ENCODE measurements at places on chromosomes 5 and 9. TPM values are rescaled to one million over a fixed set of nuclear protein-coding genes. Genes with fewer than 3 reads are reported as not detected.

- no peak for DNase-seq
Observed at GRCh38 chr5:74630453-74631066, 10.0 kb downstream of the ENC1 start.

GRCh38 chr9:75176037-75176436, 87.7 kb downstream of the OSTF1 start:
- no peak for DNase-seq

GRCh38 chr5:58933891-58934628, 351.2 kb downstream of the RAB3C start:
- DNase-seq = no peak

DNA sequence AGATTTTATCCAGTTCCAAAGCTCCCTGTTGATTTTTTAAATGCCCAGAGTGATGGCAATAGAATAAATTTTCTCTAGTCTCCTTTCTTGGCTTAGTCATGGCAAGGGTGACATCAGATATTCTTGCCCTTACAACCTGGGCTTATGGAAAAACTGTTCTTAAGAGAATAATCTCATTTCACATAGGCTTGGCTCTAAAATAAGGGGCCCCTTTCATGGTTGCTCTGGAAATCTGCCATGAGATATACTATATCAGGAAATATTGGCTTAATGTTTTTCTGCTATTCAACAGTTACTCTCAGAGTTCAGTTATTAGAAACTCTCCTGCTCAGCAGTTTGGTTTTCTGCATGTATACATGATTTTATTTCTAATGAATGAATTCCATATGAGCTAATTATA, 7.8 kb downstream of the HMHB1 start:
- DNase-seq = no peak

DNA sequence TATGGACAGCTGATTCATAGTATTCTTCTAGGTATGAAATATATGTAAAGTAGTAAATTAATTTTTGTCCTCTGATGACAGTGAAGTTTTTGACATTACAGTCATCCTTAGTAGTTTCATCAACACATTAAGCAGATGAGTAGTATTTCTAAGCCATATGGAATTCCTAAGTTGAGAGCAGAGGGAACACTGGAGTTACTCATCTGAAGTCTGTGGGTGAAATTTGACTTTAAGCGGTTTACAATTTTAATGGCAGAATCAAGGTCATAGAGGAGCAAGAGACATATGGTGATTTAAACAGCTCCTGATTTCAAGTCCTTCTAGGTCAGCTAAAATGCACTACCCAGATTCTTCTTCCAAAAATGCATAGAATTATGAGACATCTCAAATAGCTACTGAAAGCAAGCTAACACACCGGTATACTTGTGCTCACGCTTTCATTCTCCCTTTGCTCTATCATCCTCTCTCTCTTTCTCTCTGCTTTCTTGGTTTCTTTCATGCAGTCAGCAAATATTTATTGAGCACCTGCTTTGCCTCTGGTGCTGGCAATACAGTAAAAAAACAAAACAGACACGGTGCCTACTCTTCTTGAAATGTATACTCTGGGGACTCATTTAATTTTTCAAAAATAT, 235.9 kb downstream of the FER start:
- no peak for DNase-seq

DNA sequence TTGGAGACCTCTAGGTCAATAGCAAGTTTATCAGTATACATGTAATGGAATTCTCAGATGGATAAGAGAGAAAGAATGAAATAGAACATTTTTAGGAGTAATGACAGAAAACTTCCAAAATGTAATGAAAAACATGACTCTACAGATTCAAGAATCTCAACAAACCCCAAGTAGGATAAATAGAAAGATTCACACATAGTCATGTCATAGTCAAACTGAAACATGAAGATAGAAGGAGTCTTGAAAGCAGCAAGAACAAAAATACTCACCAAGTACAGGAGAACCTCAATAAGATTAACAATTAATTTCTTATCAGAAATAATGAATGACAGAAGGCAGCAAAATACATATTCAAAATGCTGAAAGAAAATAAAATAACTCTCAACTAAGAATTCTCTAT, 164.5 kb downstream of the SPATA31D1 start:
- DNase-seq = no peak

DNA sequence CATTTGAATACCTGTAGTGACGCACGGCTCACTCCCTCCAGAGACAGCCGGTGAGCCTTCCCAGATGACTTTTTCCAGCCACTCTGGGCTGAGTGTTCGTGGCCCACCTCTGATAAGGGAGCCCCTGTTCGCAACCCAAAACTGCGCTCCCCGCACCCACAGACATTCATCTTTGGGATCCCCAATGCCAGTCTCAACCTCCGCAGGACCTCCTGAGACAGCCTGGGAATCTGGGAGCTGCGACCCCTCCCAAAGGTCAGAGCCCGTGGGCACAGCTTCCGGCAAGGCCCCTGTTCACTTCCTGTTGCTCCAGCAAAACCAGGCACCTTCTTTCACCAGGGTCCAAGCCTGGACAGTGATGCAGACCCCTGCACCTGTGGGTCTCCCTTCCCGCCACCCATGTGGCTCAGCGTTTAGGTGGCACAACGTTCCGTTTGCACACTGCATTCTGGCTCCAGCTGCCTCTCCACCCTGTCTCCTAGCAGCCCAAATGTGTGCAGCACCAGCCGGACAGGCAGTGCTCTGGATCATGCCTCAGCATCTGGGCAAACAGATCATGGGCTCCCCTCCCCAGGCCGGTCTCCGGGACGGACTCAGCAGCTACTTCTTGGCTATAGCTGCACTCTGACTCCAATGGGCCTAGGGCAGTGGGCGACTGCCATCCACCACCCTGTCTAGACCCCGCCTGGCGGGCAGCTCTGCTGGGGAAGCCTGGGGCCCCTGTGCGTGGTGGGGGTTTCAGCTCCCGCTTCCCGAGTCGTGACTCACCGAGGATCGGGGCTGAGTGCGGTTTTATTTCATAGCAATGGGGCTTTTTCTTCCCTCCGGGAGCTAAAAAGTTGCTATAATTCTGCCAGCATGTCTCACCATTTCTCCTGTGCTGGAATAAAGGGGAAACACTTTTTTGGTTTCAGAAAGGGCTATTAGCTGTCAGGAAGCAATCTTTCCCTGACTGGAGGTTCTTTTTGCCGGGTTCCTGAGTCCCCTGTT, 156.0 kb downstream of the OLFM1 start:
- DNase-seq = no peak

DNA sequence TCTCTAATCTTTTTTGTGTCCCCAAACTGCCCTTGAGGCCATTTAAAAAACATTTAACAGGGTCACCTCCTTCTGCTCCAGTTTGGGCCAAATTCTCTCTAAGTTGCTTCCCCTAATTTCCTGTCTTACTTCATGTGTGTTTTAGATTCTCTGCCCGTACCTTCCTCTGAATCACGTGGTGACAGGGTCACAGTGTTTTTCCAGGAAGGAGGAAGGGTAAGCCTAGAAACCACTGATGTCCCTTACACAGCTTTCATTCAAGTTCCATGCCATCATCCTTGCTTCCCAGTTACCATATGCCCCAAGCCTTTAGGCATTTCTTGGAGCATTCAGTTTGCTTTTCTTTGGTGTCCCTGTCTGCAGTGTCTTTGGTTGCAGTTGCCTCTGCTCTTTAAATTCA, 42.4 kb upstream of the MACIR start:
- DNase-seq = no peak

DNA sequence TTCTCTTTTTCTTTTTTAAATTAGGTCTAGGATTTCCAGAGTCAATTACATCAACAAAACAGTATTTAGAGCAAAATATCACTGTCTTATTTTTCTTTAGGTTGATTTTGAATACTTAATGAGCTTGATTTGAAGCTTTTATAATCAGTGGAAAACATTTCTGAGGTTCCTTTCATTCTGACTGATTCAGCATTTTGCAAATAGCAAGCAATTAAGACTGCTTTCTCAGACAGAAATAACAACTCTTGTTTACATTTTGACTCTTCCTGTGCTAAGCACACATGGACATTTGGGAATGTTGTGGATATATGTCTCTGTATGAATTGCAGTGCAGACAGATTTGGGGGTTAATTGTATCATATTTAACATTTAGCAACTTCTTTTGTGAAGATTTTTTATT, 22.2 kb upstream of the MCCC2 start:
- DNase-seq = no peak

DNA sequence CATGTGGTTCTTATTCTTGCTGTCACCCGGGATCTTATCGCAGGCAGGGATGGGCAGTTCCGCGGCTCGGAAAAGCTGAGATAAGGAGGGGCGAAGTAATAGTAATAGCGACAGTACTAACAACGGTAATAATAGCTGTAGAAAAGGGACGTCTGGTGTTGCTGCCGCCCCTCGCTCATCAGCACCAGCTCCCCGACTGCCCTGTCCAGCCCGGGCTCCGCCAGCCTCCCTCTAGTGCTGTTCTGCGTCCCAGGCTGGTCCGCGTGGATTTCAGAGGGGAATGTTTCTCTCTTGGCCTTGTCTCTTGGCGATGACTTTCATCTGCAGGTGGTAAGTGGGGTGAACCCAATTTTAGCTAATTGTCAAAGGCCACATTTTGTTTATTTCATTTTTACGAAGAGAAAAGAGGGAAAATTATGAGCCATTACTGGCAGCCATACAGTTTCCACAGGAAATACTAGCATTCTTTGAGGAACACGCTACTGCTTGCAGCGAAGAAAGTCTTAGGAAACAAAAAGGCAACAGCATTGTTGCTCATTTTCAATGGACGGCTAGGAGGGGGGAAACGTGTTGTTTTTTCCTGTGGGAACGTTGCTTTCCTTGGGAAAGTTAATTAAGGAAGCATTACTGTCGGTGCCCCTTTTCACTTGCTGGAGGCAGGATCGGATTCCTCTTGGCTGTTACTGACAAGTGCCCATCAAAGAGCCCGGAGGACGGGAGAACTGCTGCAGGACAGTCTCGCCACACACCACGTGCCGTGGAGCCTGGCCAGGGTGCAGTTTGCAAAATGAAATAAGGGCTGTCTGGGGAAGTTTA, 762 bp downstream of the SNCAIP start:
- no peak for DNase-seq

DNA sequence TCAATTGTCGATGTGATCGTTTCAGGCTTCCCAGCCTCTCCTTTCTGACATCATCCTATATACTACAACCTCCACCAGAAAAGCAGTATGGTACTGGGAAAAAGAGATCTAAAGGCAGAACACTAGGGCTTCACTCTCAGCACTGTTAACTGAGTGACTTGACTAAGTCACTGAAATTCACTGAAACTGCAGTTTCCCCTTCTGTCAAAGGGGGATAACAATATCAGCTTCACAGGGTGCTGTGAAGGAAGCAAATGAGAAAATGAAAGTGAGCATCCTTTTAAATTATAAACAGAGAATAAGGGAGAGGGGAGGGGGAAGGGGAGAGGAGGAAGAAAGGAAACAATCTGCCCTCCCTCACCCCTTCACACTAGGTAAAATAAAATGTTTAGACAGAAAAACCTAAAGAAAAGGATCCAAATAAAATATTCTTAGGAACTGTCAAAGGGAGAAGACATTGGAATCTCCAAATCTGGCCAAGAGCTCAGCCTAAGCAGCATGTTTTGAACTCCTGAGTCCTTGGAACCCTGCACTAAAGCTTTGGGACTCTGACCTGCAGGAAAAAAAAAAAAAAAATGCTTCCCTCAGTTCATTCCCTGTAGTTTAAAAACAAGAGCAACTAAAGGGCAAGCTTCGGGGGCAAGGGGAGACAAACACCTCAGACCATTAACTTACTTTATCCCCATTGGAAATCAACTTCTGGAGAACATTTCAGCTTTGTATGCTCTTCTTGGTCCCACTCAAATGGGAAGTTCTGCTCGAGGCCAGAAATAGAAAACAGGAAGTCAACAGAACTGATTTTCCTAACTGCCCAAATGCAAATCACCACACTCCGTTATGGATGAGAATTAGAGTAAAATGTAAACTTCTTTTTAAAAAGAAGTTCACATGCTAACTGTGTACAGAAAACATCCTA, 178.3 kb downstream of the DEPDC1B start:
- no peak for DNase-seq

DNA sequence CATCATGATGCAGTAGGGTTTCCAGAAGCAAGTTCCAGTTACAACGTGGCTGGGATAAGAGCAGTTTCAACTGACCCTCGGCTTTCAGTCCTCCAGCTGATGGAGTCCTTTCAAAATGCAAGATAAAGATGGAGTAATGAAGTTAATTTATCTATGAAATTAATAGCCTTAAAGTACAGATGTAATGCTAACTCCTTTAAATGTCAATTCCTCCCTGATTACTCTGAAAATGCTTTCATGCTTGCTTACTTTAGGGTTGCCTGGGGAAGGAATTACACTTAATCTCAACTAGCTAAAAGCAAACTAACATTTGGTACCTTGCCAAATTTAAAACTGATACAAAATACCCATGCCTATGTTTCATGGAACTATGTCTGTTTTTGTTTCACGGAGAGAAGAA, 178.4 kb downstream of the KIAA0825 start:
- no peak for DNase-seq

DNA sequence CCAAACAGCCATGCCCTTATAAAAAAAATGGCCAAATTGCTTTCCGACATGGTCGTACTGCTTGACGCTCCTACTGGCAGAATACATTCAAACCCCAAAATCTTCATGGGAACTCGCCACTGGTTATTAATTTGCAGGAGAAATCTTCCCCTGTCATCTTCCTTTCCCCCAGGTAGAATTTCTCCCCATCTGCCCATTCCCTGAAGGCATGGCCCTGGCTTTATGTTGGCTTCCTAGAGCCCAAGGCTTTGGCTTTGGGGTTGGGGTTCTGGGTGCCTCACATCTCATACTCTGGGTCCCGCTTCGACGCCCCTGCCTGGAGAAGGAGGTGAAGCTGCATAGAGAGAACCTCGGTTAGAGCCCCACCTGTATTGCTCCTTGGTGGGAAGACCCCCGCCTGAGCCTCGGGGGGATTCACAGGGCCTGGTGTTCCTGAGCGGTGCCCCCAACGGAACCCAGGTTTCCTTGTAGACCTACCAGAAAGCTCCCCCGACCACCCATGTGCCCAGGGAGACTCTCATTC, 8.6 kb upstream of the FIBCD1 start:
- DNase-seq = no peak

DNA sequence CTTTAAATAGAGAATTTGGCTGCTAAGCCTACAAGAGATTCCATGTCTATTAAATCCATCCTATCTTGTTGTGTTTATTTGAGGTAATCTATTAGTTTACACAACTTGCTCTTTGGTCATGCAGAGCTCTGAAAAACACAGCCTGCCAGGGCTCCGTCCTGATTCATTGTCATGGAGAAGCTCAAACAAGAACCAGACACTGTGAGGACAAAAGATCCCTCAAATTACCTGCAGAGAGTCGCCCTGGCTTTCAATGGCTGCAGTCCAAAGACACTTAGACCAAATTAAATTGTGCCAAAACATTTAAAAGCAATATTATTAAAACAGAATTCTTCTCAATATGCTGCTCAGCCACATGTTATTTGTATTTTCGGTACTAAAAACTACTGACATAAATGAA, 60.1 kb downstream of the CDH18 start:
- DNase-seq = no peak

DNA sequence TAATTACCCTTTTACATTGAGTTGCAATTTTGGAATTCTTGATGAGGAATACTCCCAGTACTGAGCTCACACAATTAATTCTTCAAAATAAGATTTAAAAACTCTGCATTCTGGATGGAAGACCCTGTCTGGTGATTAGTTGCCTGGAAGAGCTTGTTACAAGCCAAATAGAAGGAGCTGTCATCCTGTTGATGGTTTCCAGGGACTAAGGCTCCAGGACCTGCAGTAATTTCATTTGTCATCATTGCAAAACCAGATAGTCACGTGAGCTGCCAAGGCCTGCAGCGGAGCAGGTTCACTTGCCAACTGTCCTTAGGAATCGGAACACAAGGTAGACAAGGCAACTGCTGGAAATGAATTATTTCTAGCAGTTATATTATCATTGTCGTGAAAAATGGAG, 597.7 kb downstream of the CCDC171 start:
- no peak for DNase-seq

Gene CTSL
- polyA plus RNA-seq = 174 TPM

Gene MZB1
- 0.39 TPM for polyA plus RNA-seq

Gene CDO1
- 25.5 TPM for polyA plus RNA-seq

Gene TMEFF1
- 3.7 TPM for polyA plus RNA-seq

Gene AGXT2
- polyA plus RNA-seq = 45.7 TPM
